ENCODE measurements at places on chromosomes 7 and 10.

- peak; percentile 83 for DNase-seq
Measured at GRCh38 chr7:151756076-151756731, 120.7 kb downstream of the PRKAG2 start.

DNA sequence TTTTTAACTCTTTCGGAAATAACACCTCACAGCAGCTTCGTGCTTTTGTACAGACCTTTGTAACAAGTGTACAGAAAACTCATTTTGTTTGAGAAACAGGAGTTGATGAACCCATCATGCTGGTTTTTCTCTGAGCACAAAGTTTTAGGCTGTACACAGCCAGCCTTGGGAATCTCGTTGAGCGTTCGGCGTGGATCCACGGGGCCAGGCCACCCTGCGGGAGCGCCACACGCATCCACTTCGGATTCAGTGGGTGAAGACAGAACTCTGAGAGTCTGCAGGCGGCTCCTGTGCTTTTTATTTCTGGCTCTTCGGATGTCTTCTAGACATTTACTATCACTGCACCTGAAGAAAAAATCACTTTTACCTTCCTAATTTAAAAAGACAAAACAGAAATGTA, 131.2 kb downstream of the SMURF1 start:
- DNase-seq, result no peak

DNA sequence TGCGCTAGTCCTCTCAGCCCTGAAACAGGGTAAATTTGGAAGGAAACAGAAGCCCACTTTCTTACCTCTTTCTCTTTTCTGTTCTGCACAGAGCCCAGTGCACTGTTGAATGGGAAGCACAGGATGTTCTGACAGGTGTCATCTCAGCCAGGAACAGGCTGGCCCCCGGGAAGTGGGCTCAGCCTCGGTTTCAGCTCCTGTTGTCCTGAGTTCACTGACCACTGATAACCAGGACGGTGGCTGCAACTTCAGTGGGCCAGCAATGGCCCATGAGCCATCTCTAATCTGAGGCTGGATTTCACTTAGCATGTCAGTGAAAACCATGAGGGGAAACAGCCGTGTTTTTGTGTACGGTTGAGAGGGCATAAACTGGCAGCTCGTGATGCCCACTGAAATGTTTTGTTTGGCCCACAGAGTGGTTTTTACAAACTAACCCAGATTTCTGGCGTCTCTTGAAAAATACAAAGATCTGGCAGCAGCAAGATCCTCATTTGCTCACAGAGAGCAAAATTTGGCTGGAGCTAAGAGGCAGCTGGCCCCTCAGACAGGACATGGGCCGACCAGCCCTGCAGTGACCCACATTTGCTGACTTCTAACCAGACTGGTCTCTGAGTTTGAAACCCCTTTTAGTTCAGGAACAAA, 455.9 kb downstream of the PAXIP1 start:
- DNase-seq, result no peak

DNA sequence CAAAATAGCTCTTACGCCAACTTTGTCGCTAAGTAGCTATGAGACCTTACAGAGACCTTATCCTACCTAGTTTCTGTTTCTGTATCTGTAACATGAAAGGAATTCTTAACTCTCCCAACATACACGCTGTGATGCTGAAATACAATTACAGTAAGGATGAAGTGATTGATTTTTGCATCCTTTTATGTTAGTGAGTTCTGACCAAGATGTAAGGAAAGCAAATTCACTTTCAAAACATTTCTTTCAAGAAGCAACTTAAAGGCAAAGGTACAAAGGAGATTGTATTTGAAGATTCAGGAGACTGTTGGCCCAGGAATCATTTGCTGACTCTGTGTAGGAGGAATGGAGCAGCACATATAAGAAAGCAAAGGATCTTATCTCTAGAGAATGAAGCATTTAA, 7.1 kb upstream of the ANK3 start:
- no peak for DNase-seq

- no peak for DNase-seq
Measured at GRCh38 chr7:6153646-6154541, 118.5 kb downstream of the CYTH3 start.

DNA sequence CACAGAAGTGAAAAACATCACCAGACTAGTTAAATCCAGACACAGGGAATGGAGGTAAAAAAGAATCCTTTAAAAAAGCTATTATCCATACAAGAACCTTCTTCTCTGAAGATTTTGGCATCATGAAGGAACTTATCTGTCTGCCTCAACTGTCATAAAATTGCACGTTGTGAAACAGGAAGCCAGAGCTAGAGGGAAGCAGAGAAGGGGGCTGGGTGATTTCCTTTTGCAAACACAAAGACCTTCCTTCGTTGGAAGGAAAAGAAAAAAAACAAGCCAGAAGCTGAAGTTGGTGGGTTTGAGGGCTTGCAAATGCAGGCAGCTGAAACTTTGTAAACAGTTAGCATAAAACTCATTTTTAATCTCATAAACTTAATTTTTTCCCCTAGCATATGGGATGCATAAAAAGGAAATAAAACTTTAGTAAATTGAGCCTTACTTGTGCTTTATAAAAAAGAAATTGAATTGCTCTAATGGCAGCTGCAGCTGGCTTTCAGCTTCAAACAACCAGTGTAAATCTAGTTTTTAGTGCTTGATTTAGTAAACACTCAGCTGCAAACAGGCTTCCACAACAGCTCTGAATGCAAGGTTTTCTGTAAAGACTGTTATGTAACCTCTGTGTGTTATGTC, 101.6 kb downstream of the OTUD1 start:
- DNase-seq, result no peak

DNA sequence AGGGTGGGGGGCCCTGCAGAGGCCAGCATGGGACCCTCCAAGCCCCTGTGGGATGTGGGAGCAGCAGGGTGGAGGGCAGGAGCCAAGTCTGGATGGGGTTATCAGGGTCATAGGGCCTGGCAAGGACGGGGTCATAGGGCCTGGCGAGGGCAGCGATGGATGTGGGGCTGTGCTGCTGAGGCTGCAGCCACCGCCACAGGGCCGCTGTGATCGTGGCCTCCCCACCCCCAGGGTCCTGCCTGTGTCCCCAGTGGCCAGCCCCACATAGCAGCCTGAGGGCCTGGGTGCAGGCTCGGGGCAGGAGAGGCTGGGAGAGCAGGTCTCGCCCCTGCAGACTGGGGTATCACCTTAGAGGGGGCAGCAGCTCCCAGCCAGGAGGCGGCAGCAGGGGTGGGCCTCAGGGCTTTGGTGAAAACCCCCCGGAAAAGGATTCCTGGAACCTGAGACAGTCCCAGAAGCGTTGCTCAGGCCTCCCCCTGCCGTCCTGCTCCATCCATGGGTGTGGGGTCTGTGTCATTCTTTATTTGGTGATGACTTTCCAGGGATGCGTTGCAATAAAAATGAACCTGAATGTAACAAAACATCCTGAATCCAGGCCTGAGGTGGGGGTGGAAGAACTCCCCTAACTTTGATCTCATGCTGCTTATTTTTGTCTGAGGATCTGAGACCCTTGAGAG, 107.3 kb upstream of the SHH start:
- DNase-seq, result no peak

DNA sequence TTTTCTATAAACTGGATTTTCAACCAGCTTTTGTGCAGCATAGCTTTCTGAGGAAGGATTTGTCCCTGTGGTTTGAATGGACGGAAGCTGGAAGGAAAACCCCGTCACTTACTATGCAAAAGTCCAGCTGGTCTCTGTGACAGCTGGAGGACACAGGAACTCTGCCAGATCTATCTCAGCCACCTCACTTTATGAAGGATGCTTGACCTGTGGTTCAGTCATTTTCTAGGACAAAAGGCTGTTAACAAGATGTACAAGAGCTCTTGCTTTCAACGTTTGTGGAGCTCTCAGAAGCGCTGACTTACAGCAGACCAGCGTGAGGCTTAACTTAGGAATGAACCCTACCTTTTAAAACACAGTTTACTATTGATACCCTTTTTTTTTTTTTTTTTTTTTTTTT, 90.8 kb downstream of the CREM start:
- no peak for DNase-seq

All from activated CD8-positive, alpha-beta T cell treated with anti-CD3 and anti-CD28 coated beads for 36 hours (primary cell).